ENCODE measurements at places on chromosomes 2 and 18.

DNA sequence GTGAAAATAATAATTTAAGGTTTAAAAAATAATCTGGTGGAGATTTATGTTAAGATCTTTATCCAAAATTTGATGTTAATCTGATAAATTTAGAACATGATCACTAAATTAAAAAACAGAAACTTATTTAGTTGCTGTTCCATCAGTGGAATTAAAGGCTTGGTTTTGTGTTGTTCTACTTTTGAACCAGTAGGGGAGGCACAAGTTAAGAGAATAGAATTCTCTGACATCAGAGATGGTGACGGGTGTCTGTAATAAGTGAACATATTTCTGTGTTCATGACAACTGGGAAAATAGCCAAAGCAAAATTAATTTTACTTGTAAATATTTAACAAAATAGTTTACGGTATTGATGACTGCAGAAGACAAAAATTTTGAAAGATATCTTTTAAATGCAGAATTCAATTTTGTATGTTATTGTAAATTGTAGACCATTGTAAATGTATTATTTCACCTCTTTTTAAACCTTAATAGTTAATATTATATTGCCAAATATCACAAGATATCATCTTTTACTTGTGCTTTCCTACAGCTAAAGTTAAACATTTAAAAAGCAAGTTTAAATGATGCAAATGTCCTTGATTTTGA lies 106.0 kb downstream of the UBR3 start:
- DNase-seq = no peak

DNA sequence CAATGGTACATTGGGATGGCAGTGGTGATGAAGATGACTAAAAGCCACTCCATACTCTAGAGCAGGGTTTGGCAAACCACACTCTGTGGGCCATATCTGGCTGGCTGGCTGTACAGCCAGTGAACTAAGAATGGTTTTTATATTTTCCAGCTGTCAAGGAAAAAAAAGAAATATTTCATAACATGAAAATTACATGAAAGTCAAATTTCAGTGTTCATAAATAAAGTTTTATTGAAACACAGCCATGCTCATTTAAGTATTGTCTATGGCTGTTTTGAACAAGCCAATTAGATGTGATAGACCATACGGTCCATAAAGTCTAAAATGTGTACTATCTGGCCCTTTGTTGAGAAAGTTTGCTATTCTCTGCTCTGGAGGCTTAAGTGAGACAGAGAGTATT lies 1.5 kb downstream of the TTC21B start:
- DNase-seq = no peak

DNA sequence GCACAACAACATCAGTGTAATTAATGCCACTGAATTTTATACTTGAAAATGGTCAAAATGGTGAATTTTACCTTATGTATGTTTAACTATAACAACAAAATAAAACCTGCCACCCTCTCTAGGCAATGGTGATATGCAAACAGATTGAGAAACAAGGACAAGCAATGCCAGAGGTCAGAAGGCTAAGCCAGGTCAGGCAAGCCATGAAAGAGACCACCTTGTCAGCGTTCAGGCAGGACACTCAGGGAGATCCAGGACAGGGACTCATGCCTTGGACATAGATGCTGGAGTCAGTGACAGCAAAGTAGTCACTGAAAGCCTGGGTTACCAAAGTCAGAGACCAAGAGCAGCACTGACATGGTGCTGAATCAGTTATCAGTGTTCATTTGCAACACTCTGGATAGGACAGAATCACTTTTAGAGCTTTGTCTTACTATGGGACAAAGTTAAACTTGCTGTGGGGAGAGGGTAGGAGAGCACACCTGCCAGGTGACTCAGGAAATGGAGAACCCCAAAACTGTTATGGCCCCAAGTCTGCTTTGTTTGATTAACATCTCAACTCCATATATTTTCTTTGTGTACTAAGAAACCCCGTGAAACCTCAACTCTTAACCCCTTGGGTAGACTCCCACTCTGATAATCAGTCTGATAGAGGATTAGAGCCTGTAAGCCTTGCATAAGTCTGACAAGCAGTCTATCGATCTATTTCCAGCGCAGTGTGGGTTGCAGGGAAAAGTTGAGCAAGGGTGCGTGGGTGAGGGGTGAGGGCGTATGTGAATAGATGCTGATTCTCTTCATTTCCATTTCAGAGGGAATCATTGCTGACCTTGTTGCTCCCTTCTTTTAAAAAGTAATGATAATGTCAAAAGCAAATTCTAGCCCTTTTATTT lies 48.7 kb upstream of the ZNF385B start:
- no peak for DNase-seq

- DNase-seq = no peak
Measured at GRCh38 chr2:28063492-28063962, 173.0 kb downstream of the BABAM2 start.

DNA sequence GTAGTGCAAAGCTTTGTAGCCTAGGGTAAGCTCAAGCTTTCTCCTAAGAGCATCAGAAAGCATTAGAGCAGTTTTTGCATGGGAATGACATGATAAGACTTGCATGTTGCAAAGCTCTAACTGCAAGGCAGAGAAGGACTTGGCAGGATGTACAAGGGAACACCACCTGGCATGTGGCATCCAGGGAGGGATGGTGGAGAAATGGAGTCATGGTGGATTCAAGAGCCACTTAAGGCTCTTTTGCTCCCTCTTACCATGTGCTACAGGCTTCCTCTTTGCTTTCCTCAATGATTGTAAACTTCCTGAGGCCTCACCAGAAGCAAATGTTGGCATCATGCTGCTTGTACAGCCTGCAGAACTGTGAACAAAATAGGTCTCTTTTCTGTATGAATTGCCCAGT lies 266.0 kb downstream of the GLI2 start:
- DNase-seq = no peak

DNA sequence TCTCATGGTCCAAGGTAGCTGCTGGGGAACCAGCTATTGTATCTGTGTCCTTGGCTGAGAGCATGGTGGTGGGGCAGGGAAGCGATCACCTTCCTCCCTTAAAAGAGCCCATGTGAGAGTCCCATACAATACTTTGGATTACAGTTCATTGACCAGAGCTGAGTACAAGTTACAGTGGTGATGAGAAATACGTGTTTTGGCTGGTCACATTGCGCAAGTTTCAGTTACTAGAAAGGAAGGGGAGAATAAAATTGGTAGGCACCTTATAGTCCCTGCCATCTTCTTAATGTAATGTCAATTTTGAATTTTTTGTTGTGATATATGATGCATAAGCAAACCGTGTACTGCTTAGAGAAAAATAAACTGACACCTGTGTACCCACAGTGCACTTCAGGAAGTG lies 67.7 kb downstream of the ZNF407 start:
- no peak for DNase-seq

GRCh38 chr2:63052411-63053080 lies 1.9 kb downstream of the OTX1 start:
- no peak for DNase-seq

DNA sequence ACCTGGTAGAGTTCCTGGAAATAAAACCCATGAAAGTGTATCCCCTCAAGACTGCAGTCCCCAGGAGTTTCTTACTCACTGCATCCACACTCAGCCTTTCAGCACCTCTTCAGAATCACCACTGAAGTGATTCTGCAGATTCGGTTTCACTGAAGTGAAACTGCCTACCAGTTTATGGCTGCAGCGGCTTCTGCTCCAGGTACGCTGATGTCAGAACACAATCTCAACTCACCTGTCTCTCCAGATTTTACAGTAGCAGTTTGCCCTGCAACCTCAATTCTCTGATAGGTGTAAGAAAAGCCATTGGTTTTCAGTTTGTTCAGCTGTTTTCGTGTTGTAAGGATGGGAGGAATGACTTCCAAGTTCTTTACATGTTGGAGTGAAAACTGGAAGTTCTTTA lies 124.8 kb downstream of the TSN start:
- no peak for DNase-seq

- no peak for DNase-seq
Measured at GRCh38 chr2:168814046-168814445, 11.6 kb downstream of the NOSTRIN start.

- DNase-seq = no peak
Measured at GRCh38 chr18:47909484-47909883, 21.0 kb downstream of the SMAD2 start.
